ENCODE measurements at places on chromosomes 4 and X.

GRCh38 chr4:1727117-1728031, 6.1 kb downstream of the TACC3 start:
- DNase-seq: no peak

DNA sequence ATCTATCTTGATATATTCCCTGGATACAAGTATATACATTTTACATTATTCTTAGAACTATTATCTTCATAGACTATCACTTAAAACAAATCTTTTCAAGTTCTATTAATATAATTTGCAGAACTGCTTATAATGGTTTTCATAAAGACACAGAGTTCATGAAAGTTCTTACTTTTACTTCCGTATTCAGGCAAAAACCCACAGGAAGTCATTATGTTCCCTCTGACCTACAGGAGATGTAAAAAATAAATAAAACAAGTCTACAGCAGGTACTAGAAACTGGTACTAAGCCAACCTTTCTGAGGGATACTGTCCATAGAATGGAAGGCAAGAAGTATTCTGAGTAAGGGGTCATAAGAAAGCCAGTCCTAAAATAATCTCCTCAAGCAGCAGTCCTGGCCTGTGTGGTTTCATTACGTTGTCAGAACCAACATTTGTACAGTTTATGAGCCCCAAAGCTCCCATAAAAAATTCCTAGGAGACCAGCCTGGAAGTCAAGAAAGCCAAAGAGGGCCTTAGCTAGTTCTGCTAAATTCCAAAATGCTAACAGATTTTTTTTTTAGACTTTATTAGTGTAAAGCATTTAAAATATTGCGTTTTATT, 68.6 kb downstream of the CAMK2D start:
- no peak for DNase-seq

GRCh38 chrX:72621625-72622485, 49.2 kb upstream of the HDAC8 start:
- DNase-seq: no peak

DNA sequence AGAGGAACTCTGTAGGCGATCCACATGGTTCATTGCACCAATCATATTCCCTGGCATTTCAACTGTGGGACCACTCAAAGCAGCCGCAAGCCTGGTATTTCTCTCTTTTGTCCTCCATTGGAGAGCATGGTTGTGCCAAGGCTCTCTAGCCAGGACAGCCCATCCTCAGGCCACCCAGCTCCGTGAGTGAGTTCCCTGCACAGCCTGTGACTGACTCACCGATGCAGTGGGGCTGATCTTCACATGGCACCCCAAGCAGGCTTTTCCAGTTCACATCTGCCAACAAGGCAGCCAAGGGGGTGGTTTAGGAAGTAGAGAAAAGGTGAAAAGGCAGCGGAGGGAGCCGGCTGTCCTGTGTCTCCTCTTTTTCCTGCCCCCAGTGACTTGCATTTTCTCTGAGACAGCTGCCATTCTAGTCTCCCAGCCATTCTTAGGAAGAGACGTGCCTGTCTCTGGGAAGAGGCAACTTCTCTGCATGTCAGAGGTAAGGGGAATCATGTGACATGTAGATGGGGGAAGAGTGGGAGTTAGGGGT, 69.2 kb downstream of the MID1IP1 start:
- DNase-seq: no peak
